Activated CD4-positive, alpha-beta T cell treated with anti-CD3 and anti-CD28 coated beads for 4 hours (primary cell): ENCODE measurements at places on chromosomes 11 and 22.
A peak's percentile ranks its signal among the peaks of the same experiment; 100 is the strongest.

- DNase-seq: no peak
Observed at GRCh38 chr11:114317787-114318137, 21.6 kb downstream of the NNMT start.

DNA sequence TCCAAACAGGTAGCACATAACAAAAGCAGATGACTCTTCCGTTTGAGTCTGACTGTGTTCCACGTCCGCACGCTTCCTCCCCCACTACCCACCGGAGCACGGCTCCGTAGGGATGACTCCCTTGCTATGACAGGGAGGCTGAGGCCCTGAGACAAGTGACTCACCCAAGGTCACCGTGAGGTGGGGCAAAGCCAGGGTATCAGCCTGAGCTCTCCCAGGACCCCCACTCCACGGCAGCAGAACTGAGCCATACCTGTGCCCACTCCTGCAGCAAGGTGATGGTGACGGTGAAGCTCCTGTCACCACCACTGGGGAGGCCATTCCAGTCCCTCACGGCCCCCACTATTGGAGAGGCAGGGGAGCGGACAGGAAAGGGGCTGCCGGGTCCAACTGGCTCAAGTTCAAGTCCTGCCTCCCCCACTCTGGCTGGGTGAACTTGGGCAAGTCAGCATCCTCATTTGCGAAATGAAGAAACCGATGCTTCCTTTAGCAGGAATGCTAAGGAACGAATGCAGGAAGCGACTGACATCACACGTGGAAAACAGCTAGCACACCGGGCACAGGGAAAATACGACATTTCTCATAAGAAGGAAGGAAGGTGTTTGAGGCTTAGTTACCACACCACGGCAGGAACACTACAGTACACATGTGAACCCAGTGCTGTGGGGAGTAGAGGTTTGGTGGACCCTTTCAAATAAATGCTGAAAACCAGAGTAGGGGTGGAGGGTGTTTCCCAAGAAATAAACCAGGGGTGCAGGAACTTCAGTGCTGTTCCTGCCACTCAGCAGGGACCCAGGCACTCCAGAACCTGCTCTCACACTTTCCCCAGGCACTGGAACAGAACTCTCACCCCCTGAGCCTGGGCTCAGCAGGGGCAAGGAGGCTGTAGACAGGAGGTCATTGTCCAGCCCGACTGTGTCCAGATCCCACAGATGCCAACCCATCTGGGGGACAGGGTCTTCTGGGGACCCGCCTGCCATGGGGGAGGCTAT, 32.4 kb upstream of the CBX7 start:
- no peak for DNase-seq

GRCh38 chr11:32052215-32052614, 38.7 kb upstream of the RCN1 start:
- DNase-seq: peak; percentile 57

- no peak for DNase-seq
Observed at GRCh38 chr11:63998558-63999348, 12.5 kb downstream of the OTUB1 start.

DNA sequence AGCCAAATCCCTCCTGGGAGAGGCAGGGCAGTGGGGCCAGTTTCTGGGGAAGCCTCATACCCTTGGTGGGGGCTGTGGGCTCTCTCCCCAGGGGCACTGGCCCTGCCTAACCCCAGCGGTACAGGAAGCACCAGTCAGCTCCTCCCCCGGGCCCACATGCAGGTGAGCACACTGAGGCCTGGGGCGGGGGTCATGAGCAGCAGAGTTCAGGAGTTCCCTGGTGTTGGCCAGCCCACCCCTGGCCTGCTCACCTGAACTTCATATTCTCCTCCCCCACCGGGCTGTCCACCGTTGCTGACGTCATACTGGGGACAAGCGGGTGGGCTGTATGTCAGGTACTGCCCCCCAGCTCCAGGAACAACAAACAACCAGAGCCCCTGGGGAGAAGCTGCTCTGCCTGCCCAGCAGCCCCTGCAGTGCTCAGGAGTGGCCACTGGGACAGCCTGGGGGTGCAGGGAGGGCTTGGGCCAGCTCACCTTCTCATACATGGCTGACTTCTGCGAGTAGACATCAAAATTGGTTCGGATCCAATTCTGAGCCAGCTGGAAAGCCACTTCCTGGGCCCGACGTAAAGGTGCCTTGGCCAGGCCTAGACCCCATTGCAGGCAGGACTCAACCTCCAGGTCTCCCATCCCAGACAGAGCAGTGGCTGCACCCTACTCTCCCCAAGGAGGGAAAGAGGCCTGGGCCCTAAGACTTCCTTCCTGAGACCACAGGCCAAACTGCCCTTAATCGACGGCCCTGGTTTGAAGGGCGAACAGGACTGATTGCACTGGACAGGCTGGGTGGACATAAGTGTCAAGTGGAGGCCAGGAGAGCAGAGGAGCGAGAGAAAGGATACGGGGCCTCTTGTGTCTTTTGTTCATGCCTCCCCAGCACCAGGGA, 20.8 kb downstream of the TREH start:
- no peak for DNase-seq

- DNase-seq: no peak
Observed at GRCh38 chr11:73365352-73366264, 10.6 kb upstream of the RELT start.

DNA sequence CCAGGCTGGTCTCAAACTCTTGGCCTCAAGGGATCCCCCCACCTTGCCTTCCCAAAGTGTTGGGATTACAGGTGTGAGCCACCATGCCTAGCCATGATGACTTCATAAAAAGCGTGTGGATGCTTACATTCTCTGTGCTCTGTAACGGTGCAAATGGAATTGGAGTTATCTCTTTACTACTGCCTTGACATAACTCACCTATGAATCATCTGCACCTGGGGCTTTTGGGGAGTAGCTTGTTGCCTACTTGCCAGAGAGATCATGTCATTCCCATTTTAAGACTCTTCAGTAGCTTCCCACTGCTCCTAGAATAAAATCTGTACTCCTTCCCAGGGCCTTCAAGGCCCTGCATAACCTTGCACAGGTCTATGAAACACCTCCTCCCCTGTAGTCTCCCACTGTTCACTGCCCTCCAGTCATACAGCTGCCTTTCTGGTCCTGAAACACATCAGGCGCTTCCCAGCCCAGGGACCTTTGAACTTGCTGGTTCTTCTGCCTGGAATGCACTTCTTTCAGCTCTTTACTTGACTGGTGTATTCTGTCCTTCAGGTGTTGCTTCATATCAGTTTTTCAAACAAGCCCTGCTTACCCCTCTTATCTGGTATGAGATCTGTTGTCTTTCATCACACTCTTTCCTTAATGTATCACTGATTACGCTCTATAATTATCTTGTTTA, 19.6 kb upstream of the MOGAT2 start:
- DNase-seq: no peak

DNA sequence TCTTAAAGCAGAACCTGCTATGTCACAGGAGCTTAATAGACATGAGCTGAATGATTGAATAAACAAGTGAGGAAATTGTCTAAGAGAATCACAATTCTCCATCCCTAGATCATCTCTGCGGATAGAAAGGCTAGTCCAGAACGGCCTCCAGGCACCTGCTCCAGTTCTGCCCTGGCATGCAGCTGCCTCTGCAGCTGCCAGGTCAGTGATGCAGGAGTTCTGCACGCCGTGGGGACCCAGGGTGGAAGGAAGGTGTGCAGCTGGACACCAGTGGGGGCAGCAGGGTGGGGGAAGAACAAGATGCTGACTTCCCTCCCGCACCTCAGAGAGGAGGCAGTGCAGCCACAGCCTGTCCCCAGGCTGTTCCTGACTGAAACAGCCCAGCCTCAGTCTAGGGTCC, 192.1 kb upstream of the NCAM1 start:
- DNase-seq: no peak

GRCh38 chr11:118918128-118918685, 7.5 kb downstream of the BCL9L start:
- no peak for DNase-seq

- no peak for DNase-seq
Observed at GRCh38 chr22:30732426-30732825, 37.8 kb downstream of the OSBP2 start.

DNA sequence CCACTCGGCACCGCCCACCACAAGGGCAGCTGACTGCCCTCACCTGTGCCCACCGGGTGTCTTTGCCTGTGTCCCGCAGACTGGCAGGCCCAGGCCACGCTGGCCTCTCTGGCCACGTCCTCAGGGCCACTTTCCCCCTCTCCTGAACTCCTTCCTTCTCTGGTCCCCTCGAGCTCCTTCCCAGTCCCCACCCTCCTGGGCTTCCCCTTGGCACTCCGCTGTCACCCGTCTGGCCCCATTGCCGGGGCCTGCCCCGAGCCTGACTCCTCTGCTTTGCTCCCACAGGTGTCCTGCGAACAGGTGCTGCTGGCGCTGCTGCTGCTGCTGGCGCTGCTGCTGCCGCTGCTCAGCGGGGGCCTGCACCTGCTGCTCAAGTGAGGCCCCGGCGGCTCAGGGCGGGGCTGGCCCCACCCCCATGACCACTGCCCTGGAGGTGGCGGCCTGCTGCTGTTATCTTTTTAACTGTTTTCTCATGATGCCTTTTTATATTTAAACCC, 14.2 kb downstream of the MCAT start:
- DNase-seq: no peak

DNA sequence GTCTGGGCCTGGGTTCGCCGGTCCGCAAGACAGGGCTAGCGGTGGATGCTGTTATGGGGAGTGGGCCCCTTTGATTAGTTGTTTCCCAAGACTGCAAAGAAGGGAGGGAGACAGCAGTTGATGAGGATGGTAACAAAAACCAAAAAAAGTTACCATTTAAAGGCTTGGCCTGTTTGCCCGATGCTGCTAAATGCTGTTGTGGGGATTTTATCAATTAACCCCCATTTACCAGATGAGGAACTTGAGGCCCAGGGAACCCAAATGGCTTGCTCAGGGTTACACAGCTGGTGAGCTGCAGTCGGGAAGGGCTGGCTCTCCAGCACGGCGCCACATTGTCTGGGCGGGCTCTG, 3.4 kb downstream of the TRPT1 start:
- DNase-seq: no peak

DNA sequence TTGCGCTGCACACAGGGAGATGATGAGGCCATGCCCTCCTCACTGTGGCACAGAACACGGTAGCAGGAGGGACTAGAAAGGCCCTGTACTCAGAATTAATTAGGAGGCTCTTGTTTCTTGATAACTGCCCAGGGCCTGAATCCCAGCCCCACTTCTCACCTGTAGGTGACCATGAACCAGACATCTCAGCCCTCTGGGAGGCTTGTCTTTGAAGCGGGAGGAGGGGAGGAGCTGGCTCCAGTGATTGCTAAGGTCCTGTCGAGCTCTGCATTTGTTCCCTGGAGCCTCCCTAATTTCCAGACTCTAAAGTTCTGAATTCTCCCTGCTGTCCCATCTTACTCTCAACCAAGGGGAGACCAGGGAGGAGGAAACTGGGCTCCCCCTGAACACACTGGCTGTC, 19.8 kb upstream of the OAF start:
- no peak for DNase-seq

GRCh38 chr22:26615830-26616435, 1.9 kb downstream of the CRYBB1 start:
- no peak for DNase-seq

- DNase-seq: no peak
Observed at GRCh38 chr11:15967166-15967565, 389.2 kb downstream of the SOX6 start.

GRCh38 chr11:2440646-2441045, 3.7 kb downstream of the TRPM5 start:
- DNase-seq: no peak

GRCh38 chr11:97107604-97108003, 717.8 kb downstream of the JRKL start:
- DNase-seq: no peak

DNA sequence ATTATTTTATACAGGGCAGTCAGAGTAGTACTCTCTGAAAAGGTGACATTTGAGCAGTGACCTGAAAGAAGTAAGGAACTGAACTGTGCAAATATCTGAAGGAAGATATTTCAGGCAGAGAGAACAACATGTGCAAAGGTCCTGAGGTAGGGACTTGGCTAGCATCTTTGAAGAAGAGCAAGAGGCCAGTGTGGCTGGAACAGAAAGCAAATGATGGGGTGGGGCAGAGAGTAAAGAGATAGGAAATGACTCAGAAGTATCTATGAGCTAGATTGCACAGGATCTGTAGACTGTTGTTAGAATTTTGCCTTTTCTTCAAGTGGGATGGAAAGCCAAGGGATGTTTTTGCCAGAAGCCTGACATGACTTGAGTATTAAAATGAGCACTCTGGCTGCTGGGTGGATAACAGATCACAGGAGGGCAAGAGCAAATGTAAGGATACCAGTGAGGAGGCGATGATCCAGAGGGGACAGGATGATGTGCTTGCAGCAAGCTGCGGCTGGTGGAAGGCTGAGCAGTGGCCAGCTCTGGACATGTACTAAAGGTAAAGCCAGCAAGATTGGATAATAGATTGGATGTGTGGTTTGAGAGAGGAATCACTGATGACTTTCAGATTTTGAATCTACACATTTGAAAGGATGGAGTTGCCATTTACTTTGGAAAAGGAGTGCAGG, 33.2 kb upstream of the TTC12 start:
- DNase-seq: no peak

GRCh38 chr11:94563848-94564467, 3.2 kb upstream of the PIWIL4 start:
- DNase-seq: no peak

DNA sequence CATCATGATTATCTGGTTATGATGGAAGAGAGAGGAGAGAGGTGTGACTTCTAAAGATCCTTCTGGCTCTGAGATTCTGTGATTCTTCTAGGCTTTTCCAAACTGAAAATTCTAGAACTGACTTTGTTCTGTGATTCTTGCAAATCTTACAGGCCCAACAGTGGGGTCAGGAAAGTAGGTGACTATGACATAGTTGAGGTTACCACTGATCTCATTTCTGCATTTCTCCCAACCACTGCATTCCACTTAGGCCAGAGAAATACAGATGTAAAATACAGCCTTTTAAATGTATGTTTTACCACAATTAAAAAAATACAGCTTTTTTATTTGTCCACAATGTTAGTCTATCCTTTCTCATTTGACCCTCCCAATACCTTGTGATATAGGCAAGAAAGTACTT, 83.7 kb downstream of the STIM1 start:
- no peak for DNase-seq

GRCh38 chr22:31344578-31345330, 1.4 kb downstream of the PATZ1 start:
- peak; percentile 22 for DNase-seq

DNA sequence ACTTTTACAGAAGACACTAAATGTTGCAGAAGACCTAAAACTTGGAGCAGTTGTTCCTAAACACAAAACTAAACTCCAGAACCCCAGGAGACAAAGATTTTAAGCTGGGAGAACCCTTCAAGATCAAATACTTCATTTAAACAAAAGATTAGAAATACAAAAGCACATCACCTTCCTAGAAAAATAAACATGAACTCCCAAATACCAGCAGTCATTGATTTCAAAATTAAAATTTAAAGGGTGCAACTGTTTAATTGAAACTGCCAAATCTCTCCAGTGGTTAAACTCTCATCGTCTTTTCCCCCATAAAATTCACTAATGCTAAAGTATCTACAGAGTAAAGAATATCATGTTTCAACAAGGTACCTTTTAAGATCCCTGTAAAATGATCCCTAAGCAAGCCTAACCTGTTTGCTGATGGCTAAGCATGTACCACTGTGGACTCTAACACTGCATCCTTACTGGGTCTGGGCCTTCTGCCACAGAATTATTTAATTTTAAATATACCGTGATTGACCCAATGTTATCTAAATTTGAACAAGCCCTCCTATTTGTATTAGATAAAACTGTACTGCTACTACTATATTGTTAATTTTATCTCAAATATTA, 53.7 kb upstream of the CCDC34 start:
- DNase-seq: no peak
